Right forelimb (tissue), 1 donor: ENCODE measurements at places on chromosomes 6 and 20.

- DNase-seq = no peak
Observed at GRCh38 chr20:22411627-22412450, 172.5 kb downstream of the FOXA2 start.

GRCh38 chr6:129981598-129981997, 36.8 kb upstream of the L3MBTL3 start:
- DNase-seq = no peak

- DNase-seq = no peak
Observed at GRCh38 chr6:159700970-159701369, 7.9 kb upstream of the SOD2 start.

DNA sequence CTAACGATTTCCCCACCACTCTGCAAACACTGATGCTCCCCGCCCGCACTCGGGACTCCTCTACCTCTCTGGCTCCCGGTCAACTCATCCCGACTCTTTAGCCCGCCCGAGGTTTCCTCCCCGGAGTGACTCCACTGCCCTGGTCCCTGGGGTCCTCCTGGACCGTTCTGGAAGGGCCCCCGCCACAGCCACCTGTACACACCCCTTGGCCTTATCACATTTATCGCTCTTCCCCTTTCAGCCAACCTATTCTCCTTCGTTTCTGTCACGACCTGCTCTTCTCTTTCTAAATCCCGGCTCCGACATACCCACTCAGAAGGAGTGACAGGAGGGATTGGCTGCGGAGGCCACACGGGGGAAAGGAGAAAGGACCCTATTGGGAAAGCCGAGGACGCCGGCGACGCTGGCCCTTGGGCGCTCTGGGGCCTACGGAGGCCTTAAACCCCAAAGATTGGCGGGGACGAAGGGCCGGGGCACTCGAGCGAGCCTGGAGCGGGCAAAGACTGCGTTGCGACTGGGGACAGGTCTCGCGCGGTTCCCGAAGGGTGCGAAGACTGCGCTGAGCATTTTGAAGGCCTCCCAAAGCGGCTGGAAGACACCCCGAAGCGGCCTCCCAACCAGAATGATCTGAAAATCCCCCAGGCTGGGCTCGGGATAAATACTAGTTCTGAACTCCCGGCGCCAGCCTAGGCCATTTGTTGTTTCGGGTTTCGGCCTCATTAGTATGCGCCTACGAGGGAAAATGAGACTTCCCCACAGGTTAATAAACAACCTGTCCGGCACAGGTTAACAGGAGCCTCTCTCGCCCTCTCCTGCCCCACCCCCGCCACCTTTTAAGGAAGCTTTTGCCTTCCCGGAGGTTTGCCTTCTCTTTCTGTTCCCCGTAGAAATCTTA, 9.2 kb downstream of the SIM1 start:
- peak; percentile 59 for DNase-seq

DNA sequence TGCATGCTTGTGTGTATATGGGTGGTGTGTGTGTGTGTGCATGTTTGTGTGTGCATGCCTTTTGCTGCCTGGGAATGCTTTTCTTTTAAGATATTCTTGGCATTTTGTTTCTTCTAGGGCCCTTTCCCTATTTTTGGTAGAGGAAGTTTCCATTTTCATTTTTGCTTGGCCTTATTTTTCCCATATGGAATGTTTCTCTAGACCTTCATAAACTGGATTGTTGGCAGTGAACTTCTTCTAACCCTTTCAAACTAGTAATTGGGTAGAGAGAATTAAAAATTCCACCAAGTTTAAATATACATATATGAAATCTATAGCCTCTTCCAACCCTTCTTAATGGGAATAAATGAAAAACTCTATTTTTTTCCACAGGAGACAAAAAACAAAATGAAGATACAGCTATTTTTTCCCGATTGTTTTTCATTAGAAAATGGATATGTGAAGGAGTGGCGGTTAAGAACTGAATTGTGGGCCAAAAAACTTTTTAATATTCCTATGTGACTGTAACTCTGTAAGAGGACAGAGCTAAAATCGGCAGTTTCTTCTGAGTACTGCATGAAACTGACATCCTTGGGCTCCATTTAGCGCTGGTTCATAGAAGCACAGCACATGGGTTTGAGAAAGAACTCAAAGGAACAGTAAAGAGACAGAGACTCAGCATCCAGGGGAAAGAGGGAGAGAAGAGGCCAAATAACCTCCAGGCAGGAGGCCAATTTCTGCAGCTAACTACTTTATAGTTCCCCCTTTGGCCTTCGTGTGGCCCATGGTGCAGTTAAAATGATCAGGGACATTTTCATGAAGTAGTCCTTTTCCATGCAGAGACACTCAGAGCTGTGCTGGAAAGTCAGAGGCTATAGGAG, 102.1 kb downstream of the TMEM170B start:
- DNase-seq = peak; percentile 29

DNA sequence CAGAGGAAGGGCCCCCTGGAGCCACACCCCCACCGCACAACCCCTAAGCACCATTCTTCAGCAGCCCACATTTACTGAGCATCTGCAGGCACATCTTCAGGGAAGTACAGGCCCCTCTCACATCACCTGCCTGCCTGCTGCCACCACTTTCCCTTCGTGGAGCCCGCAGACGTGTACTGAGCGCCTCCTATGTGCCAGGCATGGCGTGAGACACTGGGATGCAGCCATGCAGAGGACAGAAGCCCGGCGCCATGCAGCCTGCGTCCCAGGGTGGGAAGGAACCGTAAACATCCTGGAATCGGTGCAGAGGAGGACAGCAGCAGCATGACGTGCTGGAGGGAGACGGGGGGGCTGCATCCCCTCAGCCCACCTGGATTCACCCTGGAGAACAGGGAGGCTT, 78.1 kb downstream of the GRM4 start:
- DNase-seq = no peak

- DNase-seq = no peak
Observed at GRCh38 chr20:35674921-35675320, 10.2 kb upstream of the CPNE1 start.

GRCh38 chr20:56440346-56441007, 27.9 kb upstream of the RTF2 start:
- no peak for DNase-seq
